ENCODE measurements at places on chromosomes 16 and 17.

DNA sequence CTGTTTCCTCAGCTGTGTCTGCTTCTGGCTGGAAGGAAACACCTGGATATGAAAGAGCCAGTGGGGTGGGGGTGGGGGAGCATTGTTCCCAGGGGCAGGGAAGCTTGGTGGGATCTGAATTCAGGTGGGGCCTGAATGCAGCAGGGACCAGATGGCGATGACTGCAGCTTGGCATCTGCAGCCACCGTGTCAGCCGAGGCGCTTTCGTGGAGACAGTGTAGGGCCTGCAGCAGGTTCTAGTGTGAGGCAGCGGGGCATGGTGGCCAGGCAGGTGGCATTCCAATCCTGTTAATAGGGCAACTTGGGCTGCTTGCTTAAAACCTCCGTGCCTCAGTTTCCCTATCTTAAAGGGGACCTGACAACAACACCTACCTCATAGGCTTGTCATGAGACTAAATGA is 1.7 kb downstream of the PIK3R6 start:
- no peak for DNase-seq

- DNase-seq: no peak
Observed at GRCh38 chr16:88681084-88681680, 5.1 kb downstream of the SNAI3 start.

- DNase-seq: no peak
Observed at GRCh38 chr17:63512388-63512787, 10.8 kb upstream of the KCNH6 start.

DNA sequence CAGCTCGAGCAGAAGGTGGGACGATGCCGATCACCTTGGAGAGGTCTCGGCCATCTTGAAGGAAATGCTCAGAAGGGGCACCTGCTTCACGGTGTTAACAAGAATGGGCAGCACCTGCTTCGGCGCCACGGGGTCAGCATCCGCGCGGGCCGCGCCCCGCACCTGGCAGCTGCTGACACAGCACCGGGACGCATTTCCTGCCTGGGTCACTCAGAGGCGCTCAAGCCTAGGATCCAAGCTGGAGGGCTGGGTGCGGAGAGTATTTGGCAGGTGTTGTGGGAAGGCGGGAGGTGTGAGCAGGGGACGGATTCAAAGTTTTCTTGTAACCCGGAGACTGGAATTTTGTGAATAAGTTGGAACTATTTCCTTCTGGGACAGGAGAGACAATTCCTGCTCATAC is 39.3 kb upstream of the AKTIP start:
- DNase-seq: no peak

GRCh38 chr17:28574526-28574925 is 2.2 kb downstream of the ALDOC start:
- DNase-seq: no peak

DNA sequence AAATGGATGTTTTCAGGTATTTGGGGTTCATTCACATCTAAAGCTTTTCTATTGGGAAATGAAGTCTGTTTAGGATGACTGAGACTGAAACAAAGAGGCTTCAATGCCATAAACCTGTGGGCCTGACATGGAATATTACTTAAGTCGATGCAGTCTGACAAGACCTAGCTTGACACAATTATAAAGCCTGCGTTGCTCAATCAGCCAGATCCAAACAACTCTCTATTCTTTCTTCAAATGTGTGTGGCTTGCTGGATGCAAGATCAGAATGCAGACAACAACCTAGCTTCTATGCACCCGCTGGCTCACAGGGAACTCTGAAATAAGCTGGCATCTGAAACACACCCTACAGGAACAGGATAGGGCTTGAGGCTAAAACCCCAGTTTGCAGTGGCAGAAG is 40.0 kb downstream of the RFFL start:
- DNase-seq: no peak

DNA sequence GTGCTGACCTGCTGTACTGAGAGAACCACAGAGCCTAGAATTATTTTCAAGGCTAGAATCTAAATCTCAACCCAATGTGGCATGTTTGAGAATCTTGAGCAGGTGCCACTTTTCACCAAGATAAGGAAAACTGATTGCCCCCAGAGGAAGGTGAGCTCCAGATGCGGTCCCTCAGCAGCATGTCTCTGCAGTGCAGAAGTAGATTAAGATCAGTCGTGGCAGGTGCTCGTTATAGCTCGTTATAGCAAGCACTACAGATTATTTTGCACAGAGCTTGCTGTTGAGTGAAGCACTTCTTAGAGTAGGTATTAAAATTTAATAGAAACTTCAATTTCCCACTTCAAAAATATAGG is 176.0 kb downstream of the AATF start:
- no peak for DNase-seq

DNA sequence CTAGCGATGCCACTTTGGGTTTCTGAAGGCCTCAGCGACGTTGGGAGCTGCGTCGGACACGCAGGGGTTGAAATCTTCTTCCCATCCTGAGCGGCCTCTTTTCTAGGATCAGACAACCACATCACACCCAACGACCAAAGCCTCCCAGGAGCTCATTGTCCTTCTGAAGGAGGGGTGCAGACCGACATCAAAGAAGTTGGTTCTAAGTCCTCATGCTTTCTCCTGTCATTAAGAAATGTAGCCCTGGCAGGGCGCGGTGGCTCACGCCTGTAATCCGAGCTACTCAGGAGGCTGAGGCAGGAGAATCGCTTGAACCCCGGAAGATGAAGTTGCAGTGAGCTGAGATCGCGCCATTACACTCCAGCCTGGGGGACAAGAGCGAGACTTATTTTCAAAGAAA is 1681.9 kb downstream of the TP53TG3F start:
- no peak for DNase-seq
